ENCODE measurements at places on chromosomes 12 and 14.

GRCh38 chr14:53380867-53381225 lies 227.7 kb upstream of the DDHD1 start:
- no peak for DNase-seq
- no peak overlapping the region for H3K27ac ChIP-seq
- no peaks in the 10 kb centered on the region for H3K4me1 ChIP-seq
- H3K4me3 ChIP-seq: no peak overlapping the region
- H3K36me3 ChIP-seq: no peaks in the 10 kb centered on the region

- no peak overlapping the region for H3K27ac ChIP-seq
- H3K4me1 ChIP-seq: no peaks in the 10 kb centered on the region
- DNase-seq: no peak
- H3K36me3 ChIP-seq: no peaks in the 10 kb centered on the region
- no peak overlapping the region for H3K4me3 ChIP-seq
- H3K27me3 ChIP-seq: no peaks in the 10 kb centered on the region
Observed at GRCh38 chr12:1566449-1567135, 27.8 kb downstream of the FBXL14 start.

- H3K36me3 ChIP-seq: no peaks in the 10 kb centered on the region
- H3K27me3 ChIP-seq: no peaks in the 10 kb centered on the region
- peaks cover 3% of the 10 kb centered on the region for H3K4me1 ChIP-seq
- no peak for DNase-seq
- H3K4me3 ChIP-seq: no peak overlapping the region
Observed at GRCh38 chr12:1588575-1588947, 5.8 kb downstream of the FBXL14 start.

GRCh38 chr14:47264842-47265241 lies 410.6 kb downstream of the MDGA2 start:
- no peak overlapping the region for H3K27ac ChIP-seq
- H3K4me3 ChIP-seq: no peak overlapping the region
- no peaks in the 10 kb centered on the region for H3K36me3 ChIP-seq
- no peak for DNase-seq
